ENCODE measurements at places on chromosomes 2 and 18. TPM values are rescaled to one million over a fixed set of nuclear protein-coding genes. Genes with fewer than 3 reads are reported as not detected.

GRCh38 chr2:34401186-34401585, 802.1 kb upstream of the FAM98A start:
- no peak overlapping the region for H3K4me3 ChIP-seq
- H3K36me3 ChIP-seq, result no peaks in the 10 kb centered on the region
- H3K27ac ChIP-seq, result no peak overlapping the region
- no peak for DNase-seq
- H3K27me3 ChIP-seq, result no peaks in the 10 kb centered on the region
- H3K4me1 ChIP-seq, result no peaks in the 10 kb centered on the region

DNA sequence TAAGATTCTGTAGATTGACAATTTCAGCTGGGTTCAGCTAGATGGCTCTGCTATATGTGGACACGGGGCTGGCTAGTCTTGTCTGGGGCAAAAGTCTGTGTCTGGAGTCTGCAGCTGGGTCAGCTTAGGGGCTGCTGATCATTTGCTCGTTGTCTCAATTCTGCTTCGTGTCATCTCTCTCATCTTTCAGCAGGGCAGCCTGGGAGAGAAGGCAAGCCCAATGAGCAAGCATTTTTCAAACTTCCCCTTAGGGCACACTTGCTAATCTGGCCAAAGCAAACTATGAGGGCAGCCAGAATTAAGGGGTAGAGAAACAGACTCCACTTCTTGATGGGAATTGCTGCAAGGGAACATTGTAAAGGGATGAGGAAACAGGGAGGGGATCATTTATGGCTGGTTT, 462.6 kb downstream of the SLC4A3 start:
- no peak overlapping the region for H3K27ac ChIP-seq
- no peaks in the 10 kb centered on the region for H3K4me1 ChIP-seq
- no peak overlapping the region for H3K4me3 ChIP-seq
- DNase-seq, result no peak

- peak; percentile 39 for DNase-seq
- H3K27ac ChIP-seq, result no peak overlapping the region
- H3K27me3 ChIP-seq, result peaks cover 16% of the 10 kb centered on the region
- no peaks in the 10 kb centered on the region for H3K36me3 ChIP-seq
These were observed 369.1 kb downstream of the MTX2 start for GRCh38 chr2:176638167-176639015.

DNA sequence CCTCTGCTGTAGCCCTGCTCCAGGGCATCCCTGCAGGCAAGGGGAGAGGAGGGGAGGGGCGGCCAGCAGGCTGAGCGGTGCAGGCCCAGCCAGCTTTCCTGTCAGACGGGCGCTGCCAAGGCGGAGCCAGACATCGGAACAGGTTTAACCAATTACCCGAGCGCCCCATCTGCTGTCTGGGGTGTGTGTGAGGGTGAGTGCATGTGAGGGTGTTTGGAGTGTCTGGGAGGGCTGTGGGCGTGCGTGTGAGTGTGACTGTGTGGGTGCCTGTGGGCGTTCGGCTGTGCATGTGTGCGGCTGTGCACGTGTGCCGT, 20.0 kb downstream of the EMX1 start:
- H3K4me3 ChIP-seq, result no peak overlapping the region
- no peak for DNase-seq
- no peaks in the 10 kb centered on the region for H3K36me3 ChIP-seq
- H3K27me3 ChIP-seq, result no peaks in the 10 kb centered on the region

DNA sequence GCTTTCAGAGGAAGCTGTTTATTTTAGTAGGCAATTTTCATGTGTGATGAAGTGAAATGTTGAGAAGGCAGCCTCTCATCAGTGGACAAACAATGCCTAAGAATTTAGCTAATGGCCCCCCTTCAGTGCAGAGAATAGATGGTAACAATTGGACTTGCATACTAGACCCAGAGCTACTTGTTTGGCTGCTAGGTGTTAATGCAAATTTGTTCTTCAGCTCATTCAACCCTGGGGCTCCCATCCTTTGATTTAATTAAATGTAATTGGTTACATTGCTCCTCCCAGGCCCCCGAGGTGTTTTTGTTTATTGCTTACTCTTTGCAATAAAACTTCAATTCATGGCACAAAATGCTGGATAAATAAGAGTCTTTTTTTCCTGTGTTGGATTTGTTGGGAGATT, 68.6 kb downstream of the CAMKMT start:
- H3K36me3 ChIP-seq, result no peaks in the 10 kb centered on the region
- no peak overlapping the region for H3K4me3 ChIP-seq
- DNase-seq, result no peak
- no peaks in the 10 kb centered on the region for H3K4me1 ChIP-seq
- no peaks in the 10 kb centered on the region for H3K27me3 ChIP-seq

DNA sequence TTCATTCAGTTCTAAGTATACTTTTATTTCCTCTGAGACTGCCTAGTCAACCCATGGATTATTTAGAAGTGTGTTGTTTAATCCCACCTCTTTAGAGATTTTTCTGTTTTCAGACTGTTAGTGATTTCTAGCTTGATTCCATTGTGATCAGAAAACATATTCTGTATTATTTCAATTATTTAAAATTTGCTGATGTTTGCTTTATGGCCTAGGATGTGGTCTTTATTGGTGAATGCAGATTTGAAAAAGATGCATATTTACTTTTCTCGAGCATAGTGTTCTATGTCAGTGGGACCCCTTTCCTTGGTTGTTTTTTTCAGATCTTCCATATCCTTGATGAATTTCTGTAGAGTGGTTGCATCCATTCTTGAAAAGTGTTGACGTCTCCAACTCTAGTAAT, 487.2 kb upstream of the HS6ST1 start:
- H3K36me3 ChIP-seq, result no peaks in the 10 kb centered on the region
- no peak overlapping the region for H3K4me3 ChIP-seq
- no peaks in the 10 kb centered on the region for H3K27me3 ChIP-seq

- H3K27me3 ChIP-seq, result no peaks in the 10 kb centered on the region
- peak; percentile 10 for DNase-seq
- no peaks in the 10 kb centered on the region for H3K36me3 ChIP-seq
These were observed 55.2 kb downstream of the DLGAP1 start for GRCh38 chr18:4399929-4400328.

- H3K4me1 ChIP-seq, result peaks cover 4% of the 10 kb centered on the region
- no peaks in the 10 kb centered on the region for H3K36me3 ChIP-seq
- no peak overlapping the region for H3K4me3 ChIP-seq
- no peak overlapping the region for H3K27ac ChIP-seq
- no peak for DNase-seq
These were observed 255.0 kb downstream of the CAMKMT start for GRCh38 chr2:44616667-44617155.

DNA sequence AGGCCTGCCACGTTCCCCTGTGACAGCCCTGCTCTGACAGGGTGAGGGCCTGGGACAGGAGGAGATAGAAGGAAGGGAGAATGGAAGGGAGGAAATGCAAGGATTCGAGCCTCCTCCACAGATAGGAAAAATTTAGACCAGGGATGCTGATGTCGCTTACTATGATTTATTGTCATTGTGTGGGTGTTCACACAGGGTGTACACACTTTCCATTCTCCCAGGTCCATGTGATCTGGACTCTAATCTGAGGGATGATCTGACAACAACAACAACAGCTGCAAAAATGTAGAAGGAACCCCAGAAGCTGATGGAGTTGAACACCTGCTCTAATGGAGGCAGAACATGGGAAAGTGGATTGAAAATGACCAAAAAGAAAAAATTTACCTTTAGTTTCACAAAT, 231.7 kb upstream of the TNP1 start:
- no peak overlapping the region for H3K27ac ChIP-seq
- H3K36me3 ChIP-seq, result no peaks in the 10 kb centered on the region
- no peak for DNase-seq
- H3K27me3 ChIP-seq, result no peaks in the 10 kb centered on the region
- no peak overlapping the region for H3K4me3 ChIP-seq
- H3K4me1 ChIP-seq, result no peaks in the 10 kb centered on the region

DNA sequence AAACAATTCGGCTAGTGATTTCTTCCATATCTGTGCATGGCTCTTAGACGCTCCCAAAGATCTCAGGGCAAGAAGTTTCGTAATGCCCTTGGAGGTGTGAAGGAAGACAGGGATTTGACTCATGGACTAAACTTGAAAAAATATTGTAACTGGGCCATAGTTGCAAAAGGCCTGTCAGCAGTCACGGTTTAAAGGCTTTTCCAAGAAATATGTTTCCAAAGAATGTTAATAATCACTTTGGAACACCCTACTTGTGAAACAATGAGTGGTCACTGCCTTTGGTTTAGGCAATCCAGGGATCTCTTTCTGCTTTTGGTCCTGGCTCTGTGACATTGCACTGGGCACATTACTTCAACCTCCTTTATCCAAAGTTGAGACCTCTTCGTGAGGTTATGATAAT, 102.5 kb upstream of the RASGRP3 start:
- no peaks in the 10 kb centered on the region for H3K4me1 ChIP-seq
- no peak for DNase-seq
- H3K27me3 ChIP-seq, result no peaks in the 10 kb centered on the region
- H3K4me3 ChIP-seq, result no peak overlapping the region

DNA sequence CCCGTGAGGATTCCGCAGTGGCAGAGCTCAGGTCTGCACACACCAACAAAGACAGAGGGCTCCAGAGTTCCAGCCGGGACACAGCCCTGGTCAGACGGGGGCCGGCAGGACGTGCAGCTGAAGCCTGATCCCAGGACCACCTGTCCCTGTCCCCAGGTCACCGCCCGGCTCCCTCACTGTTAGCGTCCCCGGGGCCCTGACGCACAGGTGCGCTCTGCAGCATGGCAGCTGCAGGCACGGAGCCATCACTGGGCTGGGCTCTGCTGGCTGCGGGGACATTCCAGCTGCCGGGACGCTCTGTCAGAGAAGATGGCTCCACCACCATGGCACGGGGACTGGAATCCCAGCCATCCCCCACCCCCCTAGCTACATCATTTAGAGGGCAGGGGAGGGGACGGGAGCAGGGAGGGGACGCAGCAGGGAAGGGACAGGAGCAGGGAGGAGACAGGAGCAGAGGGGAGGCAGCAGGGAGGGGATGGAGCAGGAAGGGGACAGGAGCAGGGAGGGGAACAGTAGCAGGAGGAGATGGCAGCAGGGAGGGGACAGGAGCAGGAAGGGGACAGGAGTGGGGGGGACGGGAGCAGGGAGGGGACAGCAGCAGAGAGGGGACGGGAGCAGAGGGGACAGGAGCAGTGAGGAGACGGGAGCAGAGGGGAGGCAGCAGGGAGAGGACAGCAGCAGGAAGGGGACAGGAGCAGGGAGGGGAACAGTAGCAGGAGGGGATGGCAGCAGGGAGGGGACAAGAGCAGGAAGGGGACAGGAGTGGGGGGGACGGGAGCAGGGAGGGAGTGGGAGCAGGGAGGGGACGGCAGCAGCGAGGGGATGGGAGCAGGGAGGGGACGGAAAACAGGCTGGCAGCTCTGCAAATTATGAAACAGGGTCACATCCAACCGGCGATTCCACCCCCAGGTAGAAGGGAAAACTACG, 39.8 kb downstream of the SLC66A2 start:
- DNase-seq, result no peak
- H3K27ac ChIP-seq, result no peak overlapping the region
- H3K36me3 ChIP-seq, result no peaks in the 10 kb centered on the region
- no peaks in the 10 kb centered on the region for H3K4me1 ChIP-seq
- H3K4me3 ChIP-seq, result no peak overlapping the region
- H3K27me3 ChIP-seq, result no peaks in the 10 kb centered on the region

GRCh38 chr2:19541884-19542283, 183.5 kb upstream of the OSR1 start:
- H3K36me3 ChIP-seq, result no peaks in the 10 kb centered on the region
- no peak for DNase-seq
- H3K4me3 ChIP-seq, result no peak overlapping the region
- no peak overlapping the region for H3K27ac ChIP-seq
- no peaks in the 10 kb centered on the region for H3K4me1 ChIP-seq
- H3K27me3 ChIP-seq, result no peaks in the 10 kb centered on the region

DNA sequence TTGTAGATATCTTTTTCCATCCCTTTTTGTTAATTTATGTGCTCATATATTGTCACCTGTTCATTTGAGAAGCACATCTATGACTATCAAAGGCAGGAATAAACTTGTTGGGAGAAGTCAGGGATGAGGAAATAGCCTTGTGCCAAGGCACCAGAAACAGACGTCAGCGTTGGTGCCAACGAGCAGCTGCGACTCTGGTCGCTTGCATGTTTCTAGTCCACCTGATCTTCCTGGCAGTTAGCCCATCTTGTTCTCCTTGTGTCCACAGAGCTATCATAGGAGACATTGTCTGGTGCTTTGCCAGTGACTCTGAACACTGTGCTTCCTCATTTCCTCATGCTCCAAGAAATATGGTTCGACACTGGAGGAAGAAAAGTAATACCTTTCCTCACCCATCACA, 374.4 kb downstream of the PTPRM start:
- H3K4me1 ChIP-seq, result peaks cover 14% of the 10 kb centered on the region
- no peak overlapping the region for H3K4me3 ChIP-seq
- H3K36me3 ChIP-seq, result peaks cover 3% of the 10 kb centered on the region
- no peak for DNase-seq

DNA sequence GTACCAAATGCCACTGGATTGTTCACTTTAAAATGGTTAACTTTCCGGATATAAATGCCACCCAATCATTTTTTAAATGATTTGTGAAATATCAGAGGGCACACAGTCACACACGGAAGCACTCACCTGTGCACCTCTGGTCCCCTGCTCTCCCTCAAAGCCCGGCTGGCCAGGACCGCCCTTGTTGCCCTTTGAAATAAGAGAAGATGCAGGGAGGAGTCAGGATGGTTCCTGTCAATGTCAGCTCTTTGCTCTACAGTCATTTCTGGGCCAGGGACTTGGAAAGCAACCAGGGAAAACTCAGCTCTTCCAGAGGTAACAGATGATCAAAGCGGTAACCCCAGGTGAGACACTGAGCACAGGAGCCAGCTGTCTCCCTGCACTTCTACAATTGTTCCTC, 60.7 kb downstream of the COL6A3 start:
- H3K27me3 ChIP-seq, result no peaks in the 10 kb centered on the region
- H3K36me3 ChIP-seq, result no peaks in the 10 kb centered on the region
- DNase-seq, result no peak
- H3K27ac ChIP-seq, result no peak overlapping the region

DNA sequence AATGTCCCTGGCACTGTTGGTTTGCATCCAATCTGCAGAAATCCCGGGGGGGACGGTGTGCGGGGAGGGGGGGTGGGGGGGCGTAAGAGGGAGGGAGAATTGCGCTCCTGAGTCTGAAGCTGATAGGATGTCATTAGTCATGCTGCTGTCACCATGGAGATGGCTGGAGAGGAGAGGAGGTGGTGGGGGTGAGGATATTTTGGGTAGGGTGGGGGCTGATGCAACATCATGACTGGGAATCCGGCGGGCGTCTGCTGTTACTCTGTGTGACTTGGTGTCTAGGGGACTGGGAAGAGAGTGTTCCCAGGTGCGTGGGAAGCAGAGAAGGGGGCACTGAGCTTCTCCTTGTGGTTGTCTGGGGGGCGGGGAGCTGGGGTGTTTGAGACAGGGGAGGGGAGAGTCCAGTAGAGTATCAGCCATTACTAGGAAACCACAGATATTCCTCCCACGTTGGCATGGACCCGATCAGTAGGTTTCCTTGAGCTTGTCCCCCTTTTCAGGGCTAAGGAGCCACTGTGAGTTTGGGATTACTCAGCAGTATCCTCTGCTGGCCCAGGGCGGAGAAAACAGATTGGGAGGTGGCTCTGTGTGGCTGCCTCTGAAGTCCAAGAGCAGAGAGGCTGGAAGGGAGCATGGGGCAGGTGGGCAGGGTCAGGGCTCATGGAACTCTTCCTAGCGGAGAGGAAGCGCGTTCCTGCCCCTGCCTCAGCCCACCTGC, 18.9 kb downstream of the TET3 start:
- H3K4me1 ChIP-seq, result peaks cover 52% of the 10 kb centered on the region
- no peaks in the 10 kb centered on the region for H3K27me3 ChIP-seq
- DNase-seq, result no peak
- no peak overlapping the region for H3K27ac ChIP-seq
- H3K36me3 ChIP-seq, result no peaks in the 10 kb centered on the region

DAW1 gene
- total RNA-seq, result 1.1 TPM

IL36RN gene
- total RNA-seq, result not detected

LDLRAD4 gene
- total RNA-seq, result 25.2 TPM

CDH20 gene
- 0.06 TPM for total RNA-seq

ELOA2 gene
- not detected for total RNA-seq

GREB1 gene
- 5.2 TPM for total RNA-seq

All from upper lobe of left lung (tissue), 6 donors.